ENCODE measurements at places on chromosomes 3 and 15.
A peak's percentile ranks its signal among the peaks of the same experiment; 100 is the strongest.

GRCh38 chr3:123834631-123835030 is 49.5 kb downstream of the MYLK start:
- no peak for DNase-seq

- DNase-seq: no peak
Observed at GRCh38 chr3:106071306-106071705, 202.5 kb upstream of the CBLB start.

GRCh38 chr15:99424978-99425656 is 140.7 kb upstream of the MEF2A start:
- DNase-seq: peak; percentile 79

- no peak for DNase-seq
Observed at GRCh38 chr15:99416191-99417188, 149.3 kb upstream of the MEF2A start.

DNA sequence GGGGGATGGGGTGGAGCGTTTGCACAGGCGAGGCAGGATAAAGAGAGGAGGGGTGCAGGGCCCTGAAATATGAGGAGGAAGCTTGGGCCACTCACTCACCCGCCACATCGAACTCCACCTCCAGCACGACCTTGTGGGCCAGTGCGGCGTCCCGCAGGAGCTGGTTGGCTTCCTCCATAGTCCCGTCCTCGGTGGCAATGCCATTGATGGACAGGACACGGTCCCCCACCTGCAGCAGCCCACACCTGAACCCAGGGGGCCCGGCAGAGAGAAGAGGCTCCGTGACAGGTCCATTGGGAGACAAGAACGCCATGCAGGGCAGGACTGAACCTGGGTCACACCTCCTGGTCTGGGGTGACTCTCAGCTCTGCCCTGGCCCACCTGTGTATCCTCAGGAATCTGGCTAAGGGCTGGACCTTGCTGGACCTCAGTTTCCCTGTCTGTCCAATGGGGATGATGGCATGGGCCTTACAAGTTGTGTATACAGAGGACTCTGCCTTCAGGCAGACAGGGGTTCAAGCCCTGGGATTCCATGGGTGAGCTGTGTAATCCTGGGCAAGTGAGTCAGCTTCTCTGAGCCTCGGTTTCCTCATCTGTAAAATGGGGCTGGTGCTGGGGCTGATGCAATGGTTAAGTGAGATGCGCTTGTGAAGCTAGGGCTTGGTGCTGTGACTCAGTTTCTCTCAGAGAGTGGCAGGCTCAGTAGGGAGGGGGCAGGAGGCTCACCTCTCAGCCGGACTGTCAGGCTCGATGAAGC is 26.4 kb downstream of the GRIP2 start:
- no peak for DNase-seq

GRCh38 chr3:30315447-30315846 is 291.0 kb upstream of the TGFBR2 start:
- no peak for DNase-seq

- peak; percentile 94 for DNase-seq
Observed at GRCh38 chr3:17151598-17152373, 267.0 kb downstream of the PLCL2 start.

- no peak for DNase-seq
Observed at GRCh38 chr3:54791501-54792156, 136.2 kb downstream of the LRTM1 start.

GRCh38 chr15:63502843-63503738 is 1.3 kb upstream of the USP3 start:
- DNase-seq: peak; percentile 89

DNA sequence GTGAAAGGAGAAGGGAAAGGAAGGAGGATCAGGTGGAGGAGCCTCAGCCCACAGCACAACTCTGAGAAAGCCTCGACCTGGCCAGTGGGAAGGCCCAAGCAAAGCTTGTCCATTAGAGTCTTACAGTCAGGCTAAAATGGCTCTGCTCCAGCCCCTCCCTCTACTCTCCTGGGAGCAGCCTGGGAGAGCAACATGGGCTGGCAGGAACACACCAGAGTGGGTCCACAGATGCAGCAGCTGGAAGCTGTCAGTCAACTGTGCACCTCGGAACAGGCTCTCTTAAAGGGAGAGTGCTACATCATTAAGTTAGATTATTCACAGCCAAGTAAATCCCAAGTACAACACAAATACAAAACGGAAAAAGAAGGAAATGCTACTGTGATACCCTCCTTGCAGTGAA is 98.0 kb upstream of the LIMD1 start:
- no peak for DNase-seq

- no peak for DNase-seq
Observed at GRCh38 chr15:65804252-65804931, 12.3 kb upstream of the DENND4A start.

DNA sequence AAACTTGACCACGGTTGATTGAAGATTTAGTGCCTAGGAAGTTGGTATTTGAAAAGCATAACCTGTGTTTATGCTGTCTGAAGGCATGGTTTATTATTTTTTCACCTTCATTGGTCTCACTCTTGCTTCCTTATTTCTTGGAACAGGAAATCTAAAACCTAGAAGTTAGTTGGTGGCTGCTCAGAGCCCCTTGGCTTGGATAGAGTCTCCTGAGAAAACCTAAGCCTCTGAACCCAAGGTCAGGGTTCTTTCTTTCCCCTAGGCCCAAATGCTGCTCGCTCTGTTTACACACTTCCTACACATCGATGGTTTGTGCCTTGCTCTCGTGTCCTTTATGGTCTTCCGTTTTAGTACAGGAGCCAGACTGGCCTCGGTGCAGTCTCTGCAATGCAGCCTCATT is 82.2 kb downstream of the TRAK1 start:
- no peak for DNase-seq

DNA sequence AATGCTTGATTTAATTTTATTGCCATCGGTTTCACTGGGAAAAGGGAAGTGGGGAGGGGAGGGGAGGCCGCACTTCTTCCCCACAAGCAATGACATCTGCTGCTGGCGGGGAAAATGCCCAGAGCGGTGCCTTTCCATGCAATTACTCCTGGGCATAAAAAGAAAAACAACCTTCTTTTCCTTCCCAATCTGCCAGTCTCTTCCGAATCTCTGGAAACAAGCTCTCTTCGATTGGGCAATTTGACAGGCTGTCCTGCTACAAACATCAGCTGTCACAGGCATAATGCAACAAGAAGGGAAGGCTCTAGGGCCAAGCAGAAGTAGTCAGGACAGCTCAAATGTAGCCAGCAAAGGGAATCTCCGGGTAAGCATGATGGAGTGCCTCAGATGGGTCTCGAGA is 93.4 kb upstream of the STRIT1 start:
- DNase-seq: no peak

- no peak for DNase-seq
Observed at GRCh38 chr15:63185206-63185605, 4.2 kb upstream of the RAB8B start.

GRCh38 chr3:16404349-16404895 is 109.1 kb downstream of the RFTN1 start:
- no peak for DNase-seq

- DNase-seq: no peak
Observed at GRCh38 chr3:144200004-144200403, 228.4 kb downstream of the DIPK2A start.

DNA sequence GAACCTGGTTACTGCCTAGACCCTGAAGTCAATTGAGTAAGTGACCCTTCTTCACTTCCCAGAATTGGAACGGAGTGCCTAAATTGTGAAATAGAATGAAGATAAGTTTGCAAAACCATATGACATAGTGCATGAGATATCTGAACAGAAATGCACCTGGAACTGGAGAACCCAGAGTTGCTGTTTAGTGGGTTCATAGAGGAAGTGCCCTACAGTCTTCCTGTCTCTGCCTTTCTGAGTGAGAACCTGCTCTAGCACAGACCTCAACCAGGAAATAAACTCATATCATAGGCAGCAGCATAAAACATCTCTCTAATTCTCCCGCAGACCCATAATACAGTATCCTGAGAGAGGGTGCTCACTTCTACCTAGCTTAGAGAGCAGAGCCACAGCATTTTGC is 82.9 kb downstream of the EOMES start:
- no peak for DNase-seq

DNA sequence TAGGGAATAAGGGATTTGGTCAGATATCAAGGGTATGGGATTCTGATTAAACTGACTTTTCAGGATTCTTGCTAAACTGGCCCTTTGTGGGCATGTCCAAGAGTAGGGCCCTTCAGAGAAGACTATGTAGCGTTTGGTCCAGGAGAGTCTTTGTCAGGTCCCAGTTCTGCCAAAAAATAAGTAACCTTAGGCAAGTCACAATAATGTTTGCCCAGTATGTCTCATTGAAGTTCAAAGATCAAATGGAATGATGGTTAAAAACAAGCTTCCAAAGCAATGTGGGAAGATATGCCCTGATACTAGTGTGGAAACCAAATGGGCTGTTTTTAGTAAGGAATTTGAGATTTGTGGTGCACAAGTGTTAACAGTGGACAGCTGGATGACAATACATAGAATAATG is 454.4 kb downstream of the WDR72 start:
- DNase-seq: no peak

GRCh38 chr15:80985981-80986380 is 3.6 kb downstream of the MESD start:
- DNase-seq: no peak

GRCh38 chr3:43478118-43478785 is 143.6 kb downstream of the ANO10 start:
- DNase-seq: no peak

DNA sequence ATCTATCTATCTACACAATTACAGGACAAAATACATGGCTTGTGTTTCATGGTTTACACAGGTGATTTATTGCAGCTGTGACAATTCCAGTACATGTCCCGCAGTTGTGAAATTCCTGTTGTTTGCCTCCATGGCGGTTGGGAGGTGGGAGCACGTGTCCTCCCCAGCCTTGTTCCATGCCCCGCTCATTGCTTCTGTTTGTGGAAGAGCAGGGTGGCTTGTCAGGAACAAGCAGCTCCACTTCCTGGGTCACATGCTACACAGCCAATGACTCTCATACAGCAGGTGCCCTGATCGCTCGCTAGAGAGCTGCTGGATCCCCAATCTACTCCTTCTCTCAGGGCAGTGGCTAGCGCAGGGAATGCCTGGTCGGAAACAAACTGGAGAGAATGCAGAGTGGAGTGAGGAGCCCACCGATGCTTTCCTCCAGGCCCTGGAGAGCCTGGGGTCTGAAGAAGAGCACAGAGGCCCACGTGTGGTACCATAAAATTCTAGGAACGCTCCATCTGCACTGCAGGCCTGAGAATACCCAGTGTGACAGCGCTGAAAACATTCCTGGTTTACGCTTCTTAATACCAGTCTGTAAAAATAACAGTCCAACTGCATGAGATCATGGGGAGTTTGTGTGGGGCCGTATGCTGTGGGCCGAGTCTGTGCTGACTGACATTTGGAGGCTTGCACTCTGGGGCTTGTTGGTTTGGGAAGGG is 270.6 kb upstream of the RGMA start:
- no peak for DNase-seq

GRCh38 chr3:152841131-152841530 is 6.2 kb downstream of the P2RY1 start:
- DNase-seq: no peak

DNA sequence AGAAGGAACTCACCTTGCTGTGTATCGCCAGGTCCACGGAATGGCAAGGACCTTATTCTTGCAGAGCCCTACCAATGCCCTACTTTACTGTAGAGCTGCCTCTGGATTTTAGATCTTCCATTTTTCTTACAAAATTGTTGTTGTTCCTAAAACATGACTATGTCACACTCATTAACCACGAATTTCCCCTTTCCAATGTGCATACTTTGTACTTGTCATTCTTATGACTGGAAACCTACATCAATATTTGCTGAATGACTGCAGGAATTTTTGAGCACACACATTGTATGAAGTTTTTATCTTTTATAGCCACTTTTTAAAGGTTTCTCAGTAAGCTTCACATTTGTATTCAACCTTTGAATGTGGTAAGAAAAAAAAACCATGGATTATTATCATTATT is 35.9 kb upstream of the CMSS1 start:
- no peak for DNase-seq

DNA sequence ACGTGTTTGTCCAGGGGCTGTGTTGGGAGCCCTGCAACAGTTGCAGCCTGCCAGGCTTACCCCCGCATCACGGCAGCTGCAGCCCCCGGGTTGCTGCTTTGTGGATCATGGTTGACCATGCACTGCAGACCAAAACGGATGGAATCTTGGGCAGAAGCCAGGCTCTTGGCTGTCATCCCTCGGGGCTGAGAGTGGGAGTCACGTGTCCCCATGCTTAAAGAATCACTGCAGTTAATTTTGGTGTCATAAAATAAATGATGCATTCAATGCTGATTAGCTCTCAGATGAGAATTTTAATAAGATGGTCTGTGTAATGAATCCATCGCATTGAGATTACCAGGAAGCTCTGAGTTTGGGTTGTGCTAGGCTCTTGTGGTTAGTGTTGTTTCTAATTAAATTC is 115.6 kb downstream of the CHDH start:
- no peak for DNase-seq

DNA sequence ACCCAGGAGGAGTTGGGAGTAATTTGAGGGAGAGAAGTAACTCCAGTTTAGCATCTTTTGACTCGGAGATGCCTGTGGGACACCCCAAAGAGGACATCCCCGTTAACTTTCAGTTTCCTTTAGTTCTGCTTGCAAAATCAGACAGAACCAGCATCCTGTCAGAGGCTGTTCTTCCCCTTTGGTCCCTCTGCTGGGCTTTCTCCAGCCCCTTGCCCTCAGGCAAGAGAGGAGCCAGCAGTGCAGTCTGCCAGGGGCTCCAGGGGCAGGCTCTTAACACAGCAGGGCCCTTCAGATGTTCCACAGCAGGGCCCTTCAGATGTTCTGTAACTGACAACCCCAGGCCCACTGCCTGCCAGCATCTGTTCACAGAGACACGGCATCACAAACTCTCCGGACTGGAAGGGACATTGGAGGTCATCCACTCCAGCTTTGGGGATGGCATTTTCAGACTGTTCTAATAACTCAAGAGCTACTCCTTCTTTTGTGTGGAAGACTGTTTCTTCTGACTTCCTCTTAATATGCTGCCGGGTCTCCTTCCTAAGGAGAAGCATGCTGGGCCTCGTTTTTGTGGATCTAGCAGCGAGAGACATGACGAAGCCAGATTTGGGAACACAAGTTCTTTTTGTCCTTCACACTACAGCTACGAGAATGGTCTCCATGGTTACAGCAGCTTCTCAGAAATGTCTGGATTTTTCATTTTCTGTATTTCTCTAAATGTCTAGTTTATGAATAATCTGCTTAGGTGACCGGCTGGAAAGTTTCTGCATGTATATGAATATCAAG is 51.9 kb downstream of the KY start:
- no peak for DNase-seq

- DNase-seq: no peak
Observed at GRCh38 chr3:12401208-12401607, 83.1 kb upstream of the TSEN2 start.

Data from activated CD4-positive, alpha-beta T cell treated with anti-CD3 and anti-CD28 coated beads for 36 hours (primary cell).